ENCODE measurements at places on chromosomes 2 and 18.
A peak's percentile ranks its signal among the peaks of the same experiment; 100 is the strongest.

GRCh38 chr2:26559556-26559955, 81.6 kb downstream of the CIB4 start:
- DNase-seq: no peak

- DNase-seq: peak; percentile 83
These were observed 6.6 kb downstream of the DLX2 start for GRCh38 chr2:172095905-172096625.

DNA sequence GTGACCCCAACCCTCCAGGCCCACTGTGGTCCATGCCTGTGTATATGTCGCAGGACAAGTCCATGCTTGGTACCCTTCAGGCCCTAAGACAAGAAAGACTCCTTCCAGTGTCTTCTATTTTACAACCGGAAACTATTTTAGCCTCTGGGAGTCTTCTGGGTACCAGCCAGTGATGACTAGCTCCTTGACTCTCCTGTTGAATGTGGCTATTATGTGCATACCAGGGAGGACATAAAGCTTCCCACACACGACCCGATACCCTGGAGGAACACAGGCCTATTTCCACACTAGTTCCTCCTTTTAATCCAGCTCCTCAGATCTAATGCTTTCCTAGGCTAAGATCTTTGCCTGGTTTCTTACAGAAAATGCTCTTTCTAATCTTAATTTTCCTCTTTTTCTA, 178.1 kb downstream of the NCKAP5 start:
- no peak for DNase-seq

DNA sequence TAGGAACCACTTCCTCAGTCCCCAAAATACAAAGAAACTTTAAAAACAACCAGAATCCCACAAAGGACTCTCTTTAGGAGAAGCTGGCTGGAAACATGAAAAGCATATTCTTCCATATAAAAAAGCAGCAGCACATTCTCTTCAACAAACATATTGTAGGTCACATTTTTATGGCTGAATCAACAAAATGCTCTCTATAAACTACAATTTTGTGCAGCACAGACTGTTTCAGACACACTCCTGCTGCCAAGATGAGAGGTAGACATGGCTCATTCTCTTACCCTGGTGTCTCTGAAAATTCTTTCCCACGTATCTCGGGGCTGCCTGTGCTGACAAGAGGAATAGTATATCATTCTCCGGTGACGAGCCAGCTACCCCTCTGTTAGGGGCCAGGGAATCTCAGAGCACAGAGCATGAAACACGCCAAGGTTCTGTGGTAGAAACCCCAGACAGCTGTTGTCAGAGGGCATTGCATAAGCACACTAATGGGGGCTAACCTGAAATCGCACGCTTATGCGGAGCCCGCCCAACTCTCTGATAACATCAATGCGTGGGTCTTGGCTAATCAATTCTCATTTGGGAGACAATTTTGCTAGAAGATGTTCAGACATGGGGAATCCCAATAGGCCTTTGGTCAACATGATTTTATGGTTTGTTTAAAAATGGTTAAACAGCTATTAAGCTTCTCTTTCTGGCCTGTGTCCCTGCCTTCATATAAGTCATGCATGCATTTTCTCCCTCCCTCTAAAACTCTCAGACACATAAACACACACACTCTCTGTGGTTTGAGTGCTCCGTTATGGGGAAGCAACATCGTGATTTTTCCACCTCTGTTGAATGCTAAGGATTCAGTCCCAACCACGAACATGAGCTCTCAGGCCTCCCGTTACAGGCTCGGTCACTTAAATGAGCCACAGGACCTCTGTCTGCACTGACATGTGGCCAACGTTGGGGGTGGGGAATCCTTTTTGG, 177.5 kb downstream of the INO80D start:
- no peak for DNase-seq

DNA sequence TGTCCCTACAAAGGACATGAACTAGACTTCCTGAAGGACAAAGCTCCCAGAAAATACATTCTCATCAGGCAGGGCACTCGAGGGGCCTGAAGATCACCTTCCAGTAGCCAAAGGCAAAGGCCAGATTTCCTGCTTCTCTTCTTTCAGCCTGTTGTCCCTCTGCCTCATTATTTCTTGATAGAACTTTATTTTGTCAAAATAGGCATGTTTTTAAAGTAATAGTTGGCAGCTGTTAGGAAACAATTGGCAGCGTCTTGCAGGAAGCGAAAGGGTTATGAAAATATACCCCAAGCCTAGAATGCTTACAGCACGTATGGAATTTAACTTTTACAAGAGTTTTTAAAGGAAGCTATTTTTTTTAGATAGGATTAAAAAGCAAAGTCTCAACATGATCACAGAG, 74.9 kb downstream of the LINC00305 start:
- DNase-seq: no peak

GRCh38 chr18:59690186-59690982, 6.8 kb downstream of the CCBE1 start:
- no peak for DNase-seq

DNA sequence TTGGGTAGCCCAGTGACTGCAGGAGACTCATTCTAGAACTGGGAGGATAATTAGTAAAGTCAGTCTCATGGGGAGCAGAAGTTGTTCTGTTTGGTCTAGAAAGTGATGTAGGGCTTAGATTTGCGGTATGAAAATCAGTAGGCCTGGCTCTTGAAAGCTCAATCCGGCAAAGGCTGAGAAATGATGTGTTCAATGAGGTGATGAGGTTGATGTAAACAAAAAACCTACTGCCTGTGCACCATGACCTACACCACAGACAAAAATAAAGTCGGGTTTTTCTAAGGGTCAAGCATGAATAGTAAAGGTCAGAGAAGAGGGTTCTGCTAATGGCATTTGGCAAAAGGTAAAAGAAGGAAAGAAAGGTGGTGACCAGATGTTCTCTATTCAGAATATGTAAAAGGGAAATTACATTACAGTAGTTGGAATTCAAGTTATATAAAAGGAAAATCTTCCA, 80.8 kb upstream of the COL5A2 start:
- no peak for DNase-seq

GRCh38 chr18:12021596-12021995, 40.3 kb downstream of the IMPA2 start:
- no peak for DNase-seq

GRCh38 chr2:28580078-28580477, 84.2 kb downstream of the PLB1 start:
- DNase-seq: peak; percentile 69

Measured in islet precursor cell (in vitro differentiated cells).